ENCODE measurements at places on chromosomes 16 and 17.
A peak's percentile ranks its signal among the peaks of the same experiment; 100 is the strongest.

GRCh38 chr16:10751291-10751697, 7.7 kb downstream of the NUBP1 start:
- DNase-seq: no peak

DNA sequence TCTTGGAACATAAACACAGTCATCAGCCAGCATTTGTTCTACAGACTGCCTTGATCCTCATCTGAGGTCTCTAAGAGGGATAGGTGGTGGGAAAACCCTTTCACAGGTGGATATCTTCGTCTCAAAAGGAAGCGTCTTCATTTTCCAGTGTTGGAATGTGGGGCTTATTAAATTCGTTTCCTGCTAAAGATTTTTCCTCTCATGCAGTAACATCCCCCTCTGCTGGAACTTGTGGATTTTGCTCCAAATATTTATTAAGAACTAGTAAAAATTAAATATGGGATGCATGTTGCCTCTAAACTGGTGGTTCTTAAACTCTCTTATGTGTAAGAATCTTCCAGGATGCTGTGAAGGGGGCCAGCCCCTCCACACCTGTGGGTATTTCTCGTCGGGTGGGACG, 20.1 kb upstream of the MLYCD start:
- DNase-seq: no peak

DNA sequence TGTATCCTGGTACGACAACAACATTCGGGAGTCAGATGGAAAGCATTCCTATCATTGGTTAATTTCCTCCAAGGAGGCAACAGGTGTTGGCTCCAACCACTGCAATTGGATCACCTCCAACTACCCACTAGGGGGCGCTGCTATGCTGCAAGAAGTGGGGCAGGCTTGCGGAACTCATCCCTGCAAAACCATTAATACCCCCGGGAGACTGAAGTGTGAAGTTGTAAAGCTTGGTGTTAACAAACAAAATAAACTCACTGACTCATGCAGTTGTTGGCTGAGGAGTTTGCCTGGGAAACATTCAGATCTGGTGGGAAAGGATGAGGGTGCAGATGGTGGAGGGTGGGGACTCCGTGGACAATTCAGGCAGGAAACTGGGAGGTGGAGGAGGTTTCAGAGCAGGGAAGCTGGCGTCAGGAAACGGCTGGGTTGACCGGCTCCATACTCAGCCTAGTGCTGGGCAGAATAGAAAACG, 84.9 kb downstream of the HS3ST2 start:
- DNase-seq: peak; percentile 40

DNA sequence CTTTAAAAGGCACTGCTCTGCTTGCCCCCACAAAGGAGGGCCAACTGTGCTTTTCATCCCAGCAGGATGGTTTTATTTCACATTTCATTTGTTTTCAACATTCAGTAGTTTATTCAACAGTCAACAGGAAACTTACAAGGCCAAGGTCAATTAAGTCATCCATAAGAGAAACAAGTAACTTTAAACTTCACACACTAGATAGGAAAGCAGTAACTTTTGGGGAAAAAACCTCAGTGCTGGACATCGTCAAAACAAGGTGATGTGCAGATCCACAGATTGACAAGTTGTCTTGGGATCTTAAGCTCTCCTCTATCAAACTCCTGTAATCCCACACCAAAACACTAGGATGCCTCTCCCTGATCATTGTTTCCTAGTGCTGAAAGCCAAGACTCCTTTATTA, 18.5 kb downstream of the NFE2L1 start:
- DNase-seq: no peak

DNA sequence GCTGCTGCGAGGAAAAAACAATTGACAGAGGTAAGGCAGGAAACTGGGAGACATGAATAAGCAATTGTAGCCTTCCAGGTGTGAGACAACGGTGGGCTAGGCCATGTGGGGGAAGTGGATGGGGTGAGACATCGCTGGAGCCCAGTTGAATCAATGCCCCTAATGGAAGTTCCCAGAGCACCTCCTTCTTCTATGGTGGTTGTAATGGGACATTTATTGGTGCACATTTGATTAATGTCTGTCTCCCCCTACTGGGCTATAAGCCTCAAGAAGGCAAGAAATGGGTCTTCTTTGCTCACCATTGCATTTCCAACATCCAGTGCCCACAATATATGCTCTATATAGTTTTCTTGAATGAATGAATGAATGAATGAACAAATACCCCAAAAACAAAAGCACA, 22.7 kb upstream of the CD300E start:
- no peak for DNase-seq

DNA sequence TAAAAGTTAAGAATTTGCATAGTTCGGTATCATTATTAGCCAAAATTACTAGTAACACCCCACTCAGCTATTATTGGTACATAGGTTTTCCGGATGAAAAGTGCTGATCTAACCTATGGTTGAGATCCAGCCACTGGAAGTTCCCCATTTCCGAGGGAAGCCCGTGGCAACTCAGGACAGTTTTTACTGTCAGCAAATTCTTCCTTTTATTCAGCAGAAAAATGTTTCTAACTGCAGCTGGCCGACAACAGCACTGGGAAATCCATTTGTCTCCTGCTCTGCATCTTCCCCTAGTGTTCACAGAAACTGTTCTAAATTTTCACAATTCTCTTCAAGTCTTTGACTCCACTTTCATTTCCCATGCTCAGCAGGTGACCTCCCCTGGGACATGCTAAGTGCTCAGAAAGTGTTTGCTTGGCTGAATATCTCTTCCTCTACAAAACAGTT, 15.5 kb upstream of the MMD start:
- DNase-seq: no peak

DNA sequence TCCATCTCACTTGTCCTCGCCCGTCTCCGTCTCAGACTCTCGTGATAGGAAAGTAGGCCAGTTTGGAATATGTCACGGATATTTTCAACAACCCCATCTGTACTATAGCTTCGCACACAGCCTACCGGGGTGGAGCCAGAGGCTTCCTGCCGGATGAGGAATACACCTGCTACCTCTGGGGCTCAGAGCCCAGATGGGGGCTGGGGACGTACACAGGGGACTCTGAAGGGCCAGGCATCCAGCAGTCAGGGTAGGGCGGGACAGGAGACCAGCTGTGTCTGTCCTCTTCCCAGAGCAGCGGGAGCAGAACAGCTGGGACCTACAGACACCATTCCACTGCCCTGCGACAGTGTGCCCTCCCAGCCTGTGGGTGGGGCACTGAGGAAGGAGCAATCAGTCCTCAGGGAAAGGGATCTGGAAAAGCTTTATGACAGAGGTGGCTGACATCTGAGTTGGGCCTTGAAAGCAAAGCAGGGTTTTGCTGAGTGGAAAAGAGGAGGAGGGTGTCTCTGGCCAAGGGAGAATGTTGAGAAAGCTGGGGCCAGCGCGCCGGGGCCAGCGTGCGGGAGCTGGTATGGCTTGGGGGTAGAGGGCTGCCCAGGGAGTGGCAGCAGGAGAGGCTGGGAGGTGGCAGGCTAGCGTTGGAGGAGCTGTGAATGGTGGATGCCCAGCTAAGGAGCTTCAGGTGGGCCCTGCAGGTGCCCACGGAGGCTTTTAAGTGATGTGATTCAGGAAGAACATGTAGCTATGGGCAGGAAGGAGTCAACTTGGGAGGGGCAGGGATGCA, 11.5 kb upstream of the SRCIN1 start:
- no peak for DNase-seq

- no peak for DNase-seq
Measured at GRCh38 chr16:53968454-53968853, 264.5 kb downstream of the FTO start.
